ENCODE measurements at places on chromosomes 13 and 19.

- DNase-seq = no peak
Observed at GRCh38 chr13:25375727-25376358, 4.1 kb downstream of the ATP8A2 start.

DNA sequence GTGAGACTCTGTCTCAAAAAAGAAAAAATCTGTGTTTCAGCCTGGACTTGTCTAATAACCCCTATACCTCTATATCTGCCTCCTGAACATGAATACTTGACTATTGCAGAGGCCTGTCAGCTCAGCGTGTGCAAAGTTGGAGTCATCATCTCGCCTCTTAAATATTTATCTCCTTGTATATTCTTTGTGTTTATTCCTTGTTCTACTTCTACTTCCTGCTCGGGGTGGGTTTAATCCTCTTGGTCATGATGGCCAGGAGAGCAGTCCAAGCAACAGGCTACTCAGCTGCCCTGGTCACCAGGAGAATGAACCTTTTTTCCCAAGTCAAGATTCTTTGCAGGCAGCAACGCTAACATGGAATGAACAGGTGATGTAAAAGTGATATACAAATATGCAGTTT is 119.1 kb downstream of the PCCA start:
- DNase-seq = no peak

DNA sequence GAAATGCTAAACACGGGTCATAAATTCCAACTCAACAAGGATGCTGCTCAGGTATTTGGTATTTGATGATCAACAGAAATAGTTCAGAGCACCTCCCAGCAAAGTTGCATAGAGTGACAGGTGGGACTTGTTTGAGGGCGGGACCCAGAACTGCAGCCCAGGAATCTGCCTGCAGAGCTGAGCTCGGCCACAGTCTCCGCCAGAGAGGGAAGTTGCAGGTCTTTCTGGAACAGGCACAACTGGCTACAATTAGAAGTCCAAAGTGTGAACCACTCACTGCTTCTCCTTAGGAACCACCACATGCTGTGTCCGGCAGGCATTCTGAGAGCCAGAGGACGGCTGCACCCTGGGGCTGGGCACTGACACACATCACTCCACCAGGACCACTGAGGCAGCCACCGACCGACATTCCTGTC is 1.1 kb downstream of the SLC15A1 start:
- no peak for DNase-seq

DNA sequence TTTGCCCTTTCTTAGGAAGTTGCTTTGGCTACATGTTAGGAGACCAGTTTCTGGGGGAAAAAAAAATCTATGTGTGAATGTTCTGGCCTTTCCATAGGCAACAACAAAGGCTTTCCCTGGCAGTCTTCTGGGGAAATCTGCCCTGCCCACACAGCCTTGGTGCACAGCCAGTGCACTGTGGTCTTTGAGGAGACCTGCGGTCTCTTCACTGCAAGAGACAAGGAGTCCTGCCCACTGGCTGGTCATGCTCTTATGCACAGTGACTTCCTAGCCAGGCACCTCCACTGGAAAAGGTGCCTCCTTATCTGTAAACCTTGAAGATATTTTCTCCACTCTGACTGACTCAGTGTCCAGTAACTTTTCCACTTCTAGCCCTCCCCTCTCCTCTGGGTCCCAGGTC is 155.1 kb downstream of the SUCLA2 start:
- DNase-seq = no peak

GRCh38 chr13:22316494-22317025 is 645.7 kb downstream of the FGF9 start:
- no peak for DNase-seq

DNA sequence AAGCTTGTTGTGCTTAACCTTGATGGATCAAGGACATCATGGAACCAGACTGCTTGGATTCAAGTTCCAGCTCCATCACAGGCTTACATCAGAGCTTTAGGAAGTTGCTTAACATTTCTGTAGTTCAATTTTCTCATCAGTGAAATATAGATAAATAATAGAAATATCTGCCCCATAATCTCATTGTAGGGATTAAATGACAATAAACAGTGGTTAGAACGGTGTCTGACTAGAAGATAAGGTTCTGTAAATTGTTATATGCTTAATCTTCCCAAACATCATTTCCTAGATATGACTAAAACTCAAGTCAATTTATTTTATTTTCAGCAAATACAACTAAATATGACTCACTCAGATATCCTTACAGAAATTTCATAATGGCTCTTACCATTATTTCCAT is 83.5 kb downstream of the SLITRK1 start:
- DNase-seq = no peak

DNA sequence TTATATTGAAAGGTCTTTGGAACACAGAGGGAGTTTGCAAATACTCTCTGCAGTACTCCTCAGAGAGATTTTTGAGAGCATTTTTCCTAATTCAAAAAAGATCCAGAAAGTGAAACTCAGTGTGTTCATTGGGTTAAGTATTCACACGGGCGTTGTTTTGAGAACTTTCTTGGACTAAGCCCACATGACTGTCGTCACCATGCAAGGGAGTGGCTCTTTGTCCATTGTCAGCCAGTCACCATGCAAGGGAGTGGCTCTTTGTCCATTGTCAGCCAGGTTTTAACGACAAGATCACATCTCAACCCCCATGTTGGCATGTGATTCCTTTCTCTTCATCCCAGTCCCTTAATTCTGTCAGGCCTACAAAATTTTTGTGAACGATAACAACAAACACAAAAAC is 81.2 kb upstream of the STK24 start:
- no peak for DNase-seq

DNA sequence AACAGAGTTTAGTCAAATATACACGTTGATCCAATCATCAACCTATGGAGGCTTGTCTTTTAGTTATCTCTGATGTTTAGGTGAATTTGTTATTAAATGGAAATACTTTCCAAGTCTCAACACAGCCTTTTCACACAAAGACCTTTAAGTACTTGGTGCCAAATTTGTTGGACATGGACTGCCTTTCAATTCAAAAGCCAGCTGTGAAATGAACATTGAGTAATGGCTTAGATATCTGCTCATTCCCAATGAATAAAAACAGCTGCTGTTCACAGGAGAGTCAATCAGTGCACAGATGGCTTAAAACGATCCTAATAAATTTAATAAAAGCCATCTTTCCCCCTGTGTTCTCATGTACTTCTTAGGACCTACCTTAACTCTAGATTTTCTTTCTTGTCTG is 19.9 kb upstream of the DHRS12 start:
- DNase-seq = no peak

- DNase-seq = no peak
Observed at GRCh38 chr19:40411125-40411842, 1.9 kb downstream of the PRX start.

GRCh38 chr13:74838096-74838495 is 643.9 kb downstream of the TBC1D4 start:
- DNase-seq = no peak

All from T1000 (cell line).